ENCODE measurements at places on chromosomes 16 and 17.

DNA sequence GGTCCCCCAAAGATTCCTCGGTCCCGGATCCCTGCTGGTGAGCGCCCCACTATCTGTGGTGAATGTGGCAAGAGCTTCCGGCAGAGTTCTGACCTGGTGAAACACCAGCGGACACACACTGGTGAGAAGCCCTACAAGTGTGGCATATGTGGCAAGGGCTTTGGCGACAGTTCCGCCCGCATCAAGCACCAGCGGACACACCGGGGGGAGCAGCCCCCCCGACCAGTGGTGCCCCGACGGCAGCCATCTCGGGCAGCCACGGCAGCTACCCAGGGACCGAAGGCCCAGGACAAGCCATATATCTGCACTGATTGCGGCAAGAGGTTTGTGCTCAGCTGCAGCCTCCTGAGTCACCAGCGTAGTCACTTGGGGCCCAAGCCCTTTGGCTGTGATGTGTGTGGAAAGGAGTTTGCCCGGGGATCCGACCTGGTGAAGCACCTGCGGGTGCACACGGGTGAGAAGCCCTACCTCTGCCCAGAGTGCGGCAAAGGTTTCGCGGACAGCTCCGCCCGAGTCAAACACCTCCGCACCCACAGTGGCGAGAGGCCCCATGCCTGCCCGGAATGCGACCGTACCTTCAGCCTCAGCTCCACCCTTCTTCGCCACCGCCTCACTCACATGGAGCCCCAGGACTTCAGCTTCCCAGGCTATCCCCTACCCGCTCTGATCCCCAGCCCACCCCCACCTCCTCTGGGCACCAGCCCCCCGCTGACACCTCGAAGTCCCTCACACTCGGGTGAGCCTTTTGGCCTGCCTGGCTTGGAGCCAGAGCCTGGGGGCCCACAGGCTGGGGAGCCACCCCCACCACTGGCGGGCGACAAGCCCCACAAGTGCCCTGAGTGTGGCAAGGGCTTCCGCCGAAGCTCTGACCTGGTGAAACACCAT, 2.8 kb downstream of the ZNF48 start:
- DNase-seq, result no peak

DNA sequence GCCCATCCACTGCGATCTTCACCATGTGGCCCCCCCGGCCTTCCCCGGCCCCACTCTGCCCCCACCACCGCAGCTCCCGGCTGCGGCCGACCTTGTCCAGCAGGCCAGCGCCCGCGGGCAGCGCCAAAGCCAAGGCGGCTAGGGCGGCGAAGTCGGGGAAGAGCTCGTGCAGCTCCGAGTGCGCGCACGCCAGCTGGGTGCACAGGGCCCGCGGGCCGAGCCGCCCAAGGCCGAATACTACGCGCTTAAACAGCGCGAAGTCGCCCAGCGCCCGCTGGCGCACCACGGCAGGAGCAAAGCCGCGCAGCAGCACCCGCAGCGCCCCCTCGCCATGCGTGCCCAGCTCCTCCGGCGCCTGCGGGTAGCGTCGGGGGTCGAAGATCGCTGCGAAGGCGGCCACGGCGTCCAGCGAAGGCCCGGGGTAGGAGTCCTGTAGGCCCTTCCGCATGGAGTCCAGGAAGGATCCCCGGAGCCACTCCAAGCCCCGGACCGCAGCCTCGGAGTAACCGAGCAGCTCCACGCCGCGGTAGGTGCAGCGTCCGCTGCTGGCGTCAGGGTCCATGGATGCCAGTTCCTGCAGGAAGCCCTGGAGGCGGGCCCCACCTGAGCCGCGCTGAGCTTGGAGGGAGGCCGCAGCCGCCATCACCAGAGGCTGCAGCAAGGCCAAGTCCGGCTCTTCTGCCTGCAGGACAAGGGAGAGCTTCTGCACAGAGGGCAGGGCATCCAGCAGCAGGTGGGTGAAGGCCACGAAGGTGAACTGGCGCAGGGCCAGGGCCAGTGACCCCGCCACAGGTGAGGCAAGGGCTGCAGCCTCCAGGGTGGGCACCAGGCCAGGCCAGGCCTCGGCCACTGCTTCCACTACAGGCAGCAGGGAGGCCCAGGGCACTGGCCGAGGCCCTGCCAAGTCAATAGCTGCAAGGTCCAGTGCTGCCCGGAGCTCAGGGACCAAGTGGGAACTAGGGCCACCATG, 10.3 kb downstream of the C17orf113 start:
- DNase-seq, result no peak

DNA sequence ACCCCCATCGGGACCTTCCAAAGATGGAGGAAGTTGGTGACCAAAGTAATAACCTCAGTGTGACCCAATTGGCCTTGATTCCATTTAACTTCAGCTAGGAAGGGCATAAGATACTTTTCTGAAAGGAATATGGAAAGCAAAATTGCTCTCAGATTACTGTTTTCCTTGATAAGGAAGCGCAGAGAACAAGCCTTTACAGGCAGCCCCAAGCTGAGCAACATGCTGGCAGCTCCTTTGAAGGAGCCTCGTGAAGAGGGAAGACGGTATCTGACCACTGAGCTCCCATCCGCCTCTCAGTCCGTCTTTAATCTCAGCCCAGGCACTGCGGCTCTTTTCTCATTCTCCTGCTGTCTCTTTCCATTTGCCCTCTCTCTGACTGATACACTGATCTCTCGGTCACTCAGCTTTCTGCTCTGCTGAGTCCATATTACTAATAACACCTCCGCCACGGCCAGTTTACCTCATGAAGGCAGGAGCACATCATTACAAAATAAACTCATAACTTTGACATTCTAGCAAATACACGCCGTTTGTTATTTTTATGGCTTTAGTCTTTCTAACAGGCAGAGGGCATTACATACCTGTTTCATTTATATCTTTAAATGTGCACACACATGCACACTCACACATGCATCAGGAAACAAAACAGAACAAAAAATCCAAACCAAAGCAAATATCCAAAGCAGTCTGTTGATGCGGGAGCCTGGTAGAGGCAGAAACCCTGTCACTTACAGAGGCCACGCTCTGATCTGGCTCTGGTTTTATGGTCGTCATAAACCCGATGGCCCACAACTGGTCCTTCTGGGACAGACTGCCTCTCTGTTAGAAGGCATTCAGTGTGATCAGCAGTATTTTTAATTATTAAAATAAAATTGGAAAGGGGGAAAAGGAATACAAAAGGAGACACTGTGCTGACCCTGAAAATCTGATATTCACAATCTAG, 183.2 kb downstream of the AATF start:
- no peak for DNase-seq

DNA sequence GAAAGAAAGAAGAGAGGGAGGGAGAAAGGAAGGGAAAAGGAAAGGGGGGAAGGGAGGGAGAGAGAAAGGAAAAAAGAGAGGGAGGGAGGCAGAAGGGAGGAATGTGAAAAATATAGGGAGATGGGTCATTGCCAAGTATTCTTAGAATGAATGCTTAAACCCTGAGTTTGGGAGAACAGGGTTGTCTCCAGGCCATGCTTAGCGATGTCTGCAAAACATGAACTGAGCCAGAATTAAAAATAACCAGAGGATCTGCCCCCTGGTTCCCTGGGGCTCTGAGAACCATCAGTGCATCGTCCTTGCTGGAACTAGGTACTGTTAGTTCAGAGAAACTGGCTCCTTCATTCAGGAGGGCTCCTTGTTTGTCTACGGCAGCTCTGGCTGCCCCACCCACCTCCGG, 170.4 kb downstream of the IRX5 start:
- DNase-seq, result no peak

GRCh38 chr17:36004594-36005108, 3.3 kb upstream of the CCL15 start:
- DNase-seq, result no peak
